Lower leg skin (tissue), 4 donors: ENCODE measurements at places on chromosomes 7 and 10.

DNA sequence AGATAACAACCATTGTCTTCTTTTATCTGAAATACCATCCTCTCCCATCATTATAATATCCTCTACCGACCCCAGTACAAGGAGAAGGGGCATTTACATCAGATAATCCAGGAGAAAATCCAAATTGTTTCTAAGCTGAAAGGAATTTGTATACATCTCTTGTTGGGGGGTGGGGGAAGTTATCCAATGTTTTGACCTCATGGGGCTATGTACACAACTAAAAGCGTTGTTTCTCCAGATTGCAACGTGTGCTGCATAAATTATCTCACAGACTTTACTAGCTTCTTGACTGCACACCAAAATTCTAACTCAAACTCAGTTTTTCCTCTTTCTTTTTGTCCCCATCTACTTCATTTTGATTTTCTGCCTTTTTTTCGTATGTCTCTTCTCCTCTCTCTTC is 156.7 kb downstream of the TWIST1 start:
- no peak for DNase-seq

GRCh38 chr7:144011458-144012230 is 11.5 kb downstream of the OR6B1 start:
- DNase-seq: no peak

GRCh38 chr7:107063245-107064120 is 19.0 kb downstream of the PRKAR2B start:
- DNase-seq: no peak

DNA sequence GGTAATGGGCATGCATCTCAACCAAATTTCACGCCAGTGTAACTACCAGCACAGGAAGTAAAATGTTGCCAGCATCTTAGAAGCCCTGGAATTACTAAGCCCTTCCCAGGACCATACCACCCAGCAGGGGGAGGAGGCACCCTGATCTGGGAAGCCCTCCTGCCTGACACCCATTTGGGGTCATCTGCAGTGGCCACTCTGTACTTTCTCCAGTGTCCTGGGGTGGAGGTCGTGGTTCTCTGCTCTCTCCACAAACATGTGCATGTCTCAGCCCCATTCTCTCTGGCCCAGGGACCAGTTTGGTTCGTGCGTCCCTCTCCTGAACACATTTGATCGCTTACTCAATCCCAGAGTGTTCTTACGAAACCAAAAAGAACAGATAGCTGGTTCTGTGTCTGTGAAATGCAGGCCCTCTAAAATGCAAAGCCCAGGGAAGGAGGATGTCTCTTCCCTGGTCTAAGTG is 9.4 kb upstream of the LRRC27 start:
- no peak for DNase-seq
